ENCODE measurements at places on chromosomes 4 and X.
A peak's percentile ranks its signal among the peaks of the same experiment; 100 is the strongest.

GRCh38 chrX:126658447-126658846 is 105.8 kb upstream of the DCAF12L1 start:
- no peak for DNase-seq

DNA sequence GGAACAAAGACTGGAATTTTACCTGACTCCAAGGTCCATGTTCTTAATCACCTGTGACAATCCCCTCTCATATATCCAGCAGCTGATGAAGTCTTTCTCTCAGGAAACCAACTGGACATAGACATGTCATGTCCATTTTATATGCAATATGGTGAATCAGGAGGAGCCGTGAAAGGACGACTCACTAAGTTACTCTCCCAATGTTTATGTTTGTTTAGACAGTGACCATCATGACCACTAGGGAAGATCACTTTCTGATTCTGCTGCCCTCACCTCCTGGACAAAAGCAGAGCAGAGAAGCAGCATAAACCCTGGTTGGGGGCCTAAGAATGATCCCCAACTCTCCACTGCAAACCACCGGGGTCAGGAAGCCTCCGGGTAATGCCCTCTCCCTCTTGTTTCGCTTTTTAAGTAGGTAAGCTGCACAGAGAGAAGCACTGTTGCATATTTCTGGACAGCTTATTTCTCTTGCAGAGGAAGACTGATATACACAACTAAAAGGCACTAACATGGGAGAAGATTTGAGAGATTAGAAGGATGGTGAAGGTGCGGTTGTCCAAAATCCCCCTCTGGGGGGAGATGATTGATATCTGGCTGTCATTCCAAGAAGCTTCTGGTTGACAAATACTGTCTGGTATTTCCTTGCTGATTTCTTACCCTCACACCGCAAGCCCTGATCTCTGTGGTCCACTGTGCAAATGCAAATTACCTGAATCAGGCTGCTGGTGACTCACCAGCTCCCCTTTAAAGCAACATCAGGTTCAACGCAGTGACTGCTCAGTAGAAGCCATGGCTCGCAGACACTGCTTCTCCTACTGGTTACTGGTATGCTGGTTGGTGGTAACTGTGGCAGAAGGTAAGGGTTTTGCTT is at the start of gene ODAPH:
ODAPH (plus strand) TSS at position 773 of the 871 bp plus-strand sequence; CDS start at position 790, 17 bp downstream.
- DNase-seq, result peak; percentile 15

- no peak for DNase-seq
Measured at GRCh38 chr4:101291198-101291597, 56.1 kb downstream of the PPP3CA start.

GRCh38 chr4:140061194-140061593 is 92.8 kb downstream of the MAML3 start:
- no peak for DNase-seq

- no peak for DNase-seq
Measured at GRCh38 chr4:54433686-54434085, 204.6 kb downstream of the PDGFRA start.

- DNase-seq, result no peak
Measured at GRCh38 chr4:80515496-80515895, 180.0 kb downstream of the CFAP299 start.

DNA sequence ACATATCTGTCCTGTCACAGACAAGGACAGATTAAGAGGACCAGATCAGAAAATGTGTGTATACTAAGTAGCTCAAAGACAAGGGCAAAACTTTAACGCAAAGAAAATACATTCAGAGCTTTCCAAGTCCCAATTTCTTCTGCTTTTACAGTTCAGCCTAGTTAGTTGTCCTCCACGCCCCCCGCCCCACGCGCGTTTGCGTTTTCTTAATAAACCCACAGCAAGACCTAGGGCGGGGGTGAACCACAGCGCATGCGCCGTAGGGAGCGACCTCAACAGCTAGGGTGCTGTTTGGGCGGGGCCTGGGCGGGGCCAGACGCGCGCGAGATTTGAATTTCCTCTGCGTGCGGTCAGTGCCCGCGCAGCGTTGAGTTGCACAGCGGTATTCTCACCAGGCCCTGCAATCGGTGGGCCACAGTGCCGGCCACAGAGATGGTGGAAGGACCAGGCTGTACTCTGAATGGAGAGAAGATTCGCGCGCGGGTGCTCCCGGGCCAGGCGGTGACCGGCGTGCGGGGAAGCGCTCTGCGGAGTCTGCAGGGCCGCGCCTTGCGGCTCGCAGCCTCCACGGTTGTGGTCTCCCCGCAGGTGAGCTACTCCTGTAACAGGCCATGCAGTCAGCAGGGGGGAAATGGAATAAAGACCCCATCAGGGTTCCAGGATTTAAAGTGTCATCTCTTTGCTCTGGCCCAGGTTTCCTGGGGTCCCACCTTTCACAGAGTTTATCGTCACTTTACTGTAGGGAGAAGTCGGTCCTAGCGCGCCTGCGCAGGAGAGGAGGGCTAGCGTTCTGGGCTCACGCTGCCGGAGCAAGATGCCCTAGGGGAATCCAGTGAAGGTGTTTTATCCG is at the start of gene NEIL3:
NEIL3 (plus strand) TSS at position 353 of the 850 bp plus-strand sequence; CDS start at position 433, 80 bp downstream.
- DNase-seq, result peak; percentile 82

DNA sequence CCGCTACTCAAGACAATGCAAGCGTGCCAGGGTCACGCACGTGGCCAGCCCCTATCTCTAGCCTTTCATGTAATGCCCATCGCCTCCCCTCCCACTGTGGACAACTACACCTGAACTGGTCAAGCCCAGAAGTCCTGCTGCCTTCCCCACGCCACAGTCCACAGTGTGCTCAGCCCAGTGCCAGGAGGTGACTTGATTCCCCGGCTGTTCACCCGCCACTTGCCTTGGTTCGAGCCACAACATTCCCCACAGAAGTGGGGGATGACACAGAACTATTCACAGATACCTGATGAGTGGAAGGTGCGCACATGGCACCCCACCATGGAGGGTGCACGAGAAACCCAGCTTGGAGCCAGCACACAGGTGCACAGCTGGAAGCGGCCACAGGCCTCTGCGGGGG is 6.8 kb downstream of the ARHGAP4 start:
- DNase-seq, result no peak

DNA sequence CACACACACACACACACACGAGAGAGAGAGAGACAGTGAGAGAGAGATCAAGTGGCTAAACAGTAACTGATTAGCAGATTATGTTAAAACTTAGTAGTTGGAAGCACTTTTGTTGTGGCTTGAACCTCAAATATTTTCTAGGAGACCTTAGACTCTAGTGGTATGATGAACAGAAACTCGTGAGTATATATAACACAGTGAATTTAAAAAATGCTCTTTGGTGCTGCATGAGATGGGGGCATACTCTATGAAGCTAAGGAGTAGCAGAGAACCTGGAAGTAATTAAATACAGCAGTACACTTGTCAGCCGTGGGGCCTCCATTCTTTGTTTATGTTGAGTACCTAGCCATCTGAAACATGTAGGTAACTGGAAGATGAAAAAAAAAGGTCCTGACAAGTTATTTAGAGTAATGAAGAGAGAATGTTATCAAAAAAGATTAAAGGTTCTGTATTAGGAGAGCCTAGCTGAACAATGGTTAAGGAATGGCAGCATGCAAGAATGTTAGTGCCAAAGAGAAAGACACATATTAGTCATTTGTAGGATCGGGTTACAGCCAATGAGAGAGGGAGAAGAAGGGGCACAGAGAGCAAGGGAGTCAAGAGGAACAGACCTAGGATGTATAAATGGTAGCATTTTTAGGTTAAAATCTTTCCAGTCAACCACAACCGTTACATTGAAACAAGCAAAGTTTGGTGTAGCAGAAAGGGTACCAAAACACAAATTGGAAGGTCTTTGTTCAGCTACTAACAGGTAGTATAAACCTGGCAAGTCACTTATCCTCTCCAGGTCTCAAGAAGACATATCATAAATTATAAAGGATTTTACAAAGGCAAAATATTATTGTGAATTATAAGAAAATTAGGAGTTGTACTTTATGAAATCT is 316.7 kb upstream of the DIPK2B start:
- no peak for DNase-seq

- DNase-seq, result no peak
Measured at GRCh38 chrX:68681443-68681941, 34.0 kb downstream of the STARD8 start.

DNA sequence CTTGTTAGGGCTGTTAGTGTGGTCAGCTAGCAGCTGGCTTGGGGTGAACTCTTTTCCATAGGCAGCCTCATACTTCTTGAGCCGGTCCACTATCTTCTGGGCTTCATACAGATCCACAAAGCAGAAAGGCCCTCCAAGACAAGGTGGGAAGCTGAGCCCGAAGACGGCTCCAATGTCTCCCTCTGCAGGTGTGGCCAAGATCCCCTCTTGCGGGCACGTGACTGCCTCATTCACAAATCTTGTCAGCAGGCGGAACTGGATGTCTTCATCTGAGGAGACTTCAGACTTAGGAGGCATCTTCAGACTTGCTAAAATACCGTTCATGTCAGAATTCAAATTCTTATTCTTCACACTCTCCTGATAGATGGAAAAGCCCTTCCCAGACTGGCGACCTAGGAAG is 25.3 kb downstream of the CPE start:
- no peak for DNase-seq

GRCh38 chrX:41881166-41881565 is 42.2 kb downstream of the CASK start:
- DNase-seq, result no peak

GRCh38 chr4:70994069-70994366 is 569 bp downstream of the DCK start:
- DNase-seq, result no peak

DNA sequence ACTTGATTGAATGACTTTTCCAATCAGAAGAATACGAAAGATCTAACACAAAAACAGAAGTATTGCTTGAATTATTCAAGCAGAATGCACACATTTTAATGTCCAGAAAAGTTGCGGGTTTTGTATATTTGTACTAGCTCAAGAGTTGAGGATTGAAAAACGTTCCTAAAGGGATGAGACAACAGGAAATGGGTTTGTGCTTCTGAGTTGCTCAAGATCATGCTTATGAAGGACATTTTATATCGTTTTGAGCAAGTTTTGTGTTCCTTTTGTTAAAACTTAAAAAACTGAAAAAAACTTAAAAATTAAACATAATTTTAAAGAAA is 353 bp upstream of the SMIM10 start:
- DNase-seq, result no peak

- no peak for DNase-seq
Measured at GRCh38 chr4:26958925-26959653, 98.4 kb downstream of the STIM2 start.

GRCh38 chr4:39304651-39305050 is 61.5 kb downstream of the RFC1 start:
- DNase-seq, result no peak

DNA sequence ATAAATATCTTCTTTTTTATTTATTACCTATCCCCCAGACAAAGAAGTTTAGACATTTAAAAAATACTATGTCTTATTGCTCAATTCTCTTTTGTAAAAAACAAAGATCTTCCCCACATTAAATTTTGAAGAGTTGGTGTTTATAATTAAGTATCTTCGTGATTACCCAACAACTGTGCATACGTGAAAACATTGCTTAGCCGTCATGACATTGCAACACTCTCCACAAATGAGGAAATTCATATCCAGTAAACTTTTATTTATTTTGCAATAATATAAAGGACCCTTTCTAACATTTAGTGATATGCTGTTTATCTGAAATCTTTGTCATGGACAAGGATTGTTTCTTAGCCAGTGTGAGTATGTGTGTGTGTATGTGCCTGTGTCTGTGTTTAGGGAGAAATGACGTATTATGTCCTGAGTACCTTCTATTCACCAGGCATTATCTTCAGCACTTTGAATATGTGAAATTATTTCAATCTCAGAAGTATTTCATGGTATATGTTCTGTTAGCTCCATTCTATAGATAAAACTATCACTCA is 26.1 kb upstream of the EREG start:
- no peak for DNase-seq

DNA sequence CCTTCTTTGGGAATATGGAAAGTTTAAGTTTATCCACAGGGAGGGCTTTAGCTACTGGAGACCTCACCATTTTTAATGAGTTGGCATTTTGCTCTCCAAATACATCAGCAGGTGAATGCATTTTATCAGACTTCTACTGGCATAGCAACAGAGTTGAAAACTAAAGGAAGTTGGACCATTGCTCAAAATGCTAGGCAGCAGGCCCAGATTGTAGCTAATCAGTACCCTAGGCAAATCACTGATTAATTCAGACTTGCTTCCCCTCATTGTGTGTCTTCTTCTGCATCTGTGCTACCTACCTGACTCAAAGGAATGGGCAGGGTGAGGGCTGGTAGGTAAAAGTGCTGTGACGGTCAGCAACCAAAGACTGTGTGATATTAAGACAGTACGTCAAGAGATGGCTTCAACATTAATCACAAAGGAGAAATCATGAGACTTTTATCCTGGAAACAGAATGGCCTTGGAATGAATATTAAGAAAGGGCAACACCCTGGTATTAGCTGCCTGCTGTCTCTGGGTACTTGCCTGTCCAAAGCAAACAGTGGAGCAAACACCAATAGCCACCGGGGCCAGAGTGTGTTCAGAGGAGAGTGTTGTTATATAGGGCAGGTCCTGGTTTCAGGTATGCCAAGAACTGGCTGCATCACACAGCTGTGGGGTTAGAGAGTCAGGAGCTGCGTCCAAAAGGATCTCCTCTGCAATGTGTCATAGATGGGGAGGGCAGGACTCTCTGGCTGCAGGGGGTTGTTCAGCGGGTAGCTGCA is 17.1 kb upstream of the SMIM20 start:
- DNase-seq, result no peak

DNA sequence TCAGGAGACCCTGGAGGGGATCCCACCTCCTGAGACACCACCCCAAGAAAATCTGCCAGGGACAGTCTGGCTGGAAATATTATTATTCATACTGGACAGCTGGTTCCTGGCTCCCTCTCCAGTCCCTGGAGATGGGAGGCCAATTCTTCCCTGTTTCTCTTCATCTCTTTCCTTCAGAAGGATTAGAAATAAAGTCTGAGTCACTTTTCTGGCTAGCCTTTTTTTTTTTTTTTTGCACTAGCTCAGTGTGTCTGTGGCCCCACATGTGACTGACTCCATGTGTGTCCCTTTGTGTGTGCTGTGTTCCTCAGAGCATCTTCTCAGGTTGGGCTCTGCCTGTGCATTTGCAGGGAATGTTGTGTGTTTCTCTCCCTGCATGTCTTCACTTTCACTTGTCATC is 1.8 kb upstream of the FRMPD3 start:
- no peak for DNase-seq

DNA sequence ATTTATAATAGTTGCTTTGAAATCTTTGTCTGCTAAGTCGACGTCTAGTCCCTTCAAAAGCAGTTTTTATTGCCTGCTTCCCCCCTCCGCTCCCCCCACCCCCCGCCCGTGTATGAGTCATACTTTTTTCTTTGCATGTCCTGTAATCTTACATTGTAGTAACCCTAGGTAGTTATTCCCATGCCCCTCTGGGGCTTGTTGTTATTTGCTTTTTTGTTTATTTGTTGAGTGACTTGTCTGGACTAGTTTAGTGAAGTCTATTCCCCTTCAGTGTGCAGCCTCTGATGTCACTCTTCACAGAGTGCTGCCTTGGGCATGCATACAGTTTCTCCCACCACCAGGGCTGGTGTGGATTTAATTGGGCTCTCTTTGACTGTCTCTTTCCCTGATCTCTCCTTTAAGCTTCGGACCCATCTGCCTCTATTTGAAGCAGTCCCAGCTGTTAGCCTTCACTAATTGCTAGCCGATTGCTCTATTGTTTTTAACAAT is 86.2 kb downstream of the PPEF1 start:
- no peak for DNase-seq

GRCh38 chrX:13285229-13285628 is 34.6 kb downstream of the ATXN3L start:
- DNase-seq, result no peak

All from stimulated activated effector memory CD8-positive, alpha-beta T cell treated with anti-CD3 and anti-CD28 coated beads, Interleukin-12 subunit alpha, Interleukin-12 subunit beta, amount 100 ng/mL, for 72 hours (primary cell).